ENCODE measurements at places on chromosomes 2 and 18.
A peak's percentile ranks its signal among the peaks of the same experiment; 100 is the strongest.

- DNase-seq = no peak
Observed at GRCh38 chr2:65033178-65033577, 23.0 kb upstream of the CEP68 start.

GRCh38 chr2:40452786-40453185 lies 896 bp upstream of the SLC8A1 start:
- no peak for DNase-seq

DNA sequence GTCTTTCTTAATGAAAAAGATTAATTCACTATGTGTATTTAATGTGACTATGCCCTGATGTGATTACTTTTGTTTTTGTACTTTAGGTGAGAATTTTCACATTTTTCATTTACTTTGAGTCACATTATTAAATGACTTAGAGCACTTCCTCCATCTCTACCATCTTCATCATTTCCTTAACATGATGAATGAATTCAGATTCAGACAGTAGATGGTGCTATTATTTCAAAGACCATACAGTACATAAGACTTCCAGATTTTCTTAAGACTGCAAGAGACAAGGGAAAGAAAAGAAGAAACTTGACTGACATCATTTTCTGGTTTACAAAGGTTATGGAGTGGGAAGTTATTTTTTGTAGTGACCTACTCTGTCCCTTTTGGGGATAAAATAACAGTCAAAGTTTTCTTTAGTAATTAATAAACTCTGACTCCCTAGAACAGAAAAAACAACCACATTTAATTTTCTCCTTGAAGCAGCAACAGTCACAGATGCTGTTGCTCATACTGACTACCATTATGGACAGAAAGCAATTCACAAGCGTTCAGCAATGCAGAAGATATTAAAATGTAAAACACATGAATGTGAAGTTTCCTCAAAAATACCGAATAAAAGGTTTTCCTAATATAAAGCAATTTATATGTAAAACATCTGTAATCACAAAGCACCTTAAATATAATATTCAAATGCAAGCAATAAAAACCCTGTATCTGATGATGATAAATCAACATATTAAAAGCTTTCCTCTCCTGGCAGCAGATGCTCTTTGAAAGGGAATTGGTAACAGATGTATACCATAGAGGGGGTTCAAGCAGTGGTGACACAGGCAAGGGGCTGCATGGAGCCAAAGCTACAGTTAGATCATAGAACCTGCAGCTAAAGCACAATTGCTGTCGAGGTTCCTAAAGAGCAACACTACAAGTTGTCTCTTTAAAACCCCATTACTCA lies 1010.9 kb upstream of the NXPH2 start:
- DNase-seq = no peak

DNA sequence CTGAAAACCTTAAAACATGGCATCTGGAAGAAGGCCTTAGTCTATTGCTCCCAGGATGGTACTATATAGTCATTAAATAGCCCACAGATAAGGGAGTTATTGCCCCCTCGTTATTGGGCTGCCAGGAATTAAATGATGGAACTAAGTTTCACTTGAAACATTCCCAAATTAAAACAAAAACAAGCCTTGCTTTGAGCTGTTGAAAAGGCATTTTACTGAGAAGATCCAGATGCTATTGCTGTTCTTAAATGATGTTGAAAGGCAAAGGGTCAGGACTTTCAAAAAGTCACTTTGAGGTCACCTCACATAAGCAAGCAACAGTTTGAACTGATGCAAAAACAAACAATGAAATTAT lies 2.0 kb upstream of the AMMECR1L start:
- DNase-seq = no peak

DNA sequence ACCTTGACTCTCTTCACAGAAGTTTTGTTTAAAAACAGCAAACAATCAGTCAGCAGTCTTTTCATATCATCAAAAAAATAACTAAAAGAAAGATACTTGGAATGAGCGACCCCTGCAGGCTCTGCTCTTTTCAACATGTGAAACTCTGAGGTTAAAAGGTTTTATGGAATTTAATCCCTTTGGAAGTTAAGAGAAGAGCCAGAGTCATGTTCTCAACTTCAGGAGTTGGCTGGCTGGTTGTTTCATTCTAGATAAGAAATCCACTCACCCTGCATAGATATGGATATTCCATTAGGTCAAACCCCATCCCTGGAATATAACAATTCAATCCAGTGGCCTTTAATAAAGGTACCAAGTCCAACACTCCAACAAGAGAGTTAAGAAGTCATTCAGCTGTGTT lies 115.6 kb upstream of the RMDN2 start:
- DNase-seq = no peak

DNA sequence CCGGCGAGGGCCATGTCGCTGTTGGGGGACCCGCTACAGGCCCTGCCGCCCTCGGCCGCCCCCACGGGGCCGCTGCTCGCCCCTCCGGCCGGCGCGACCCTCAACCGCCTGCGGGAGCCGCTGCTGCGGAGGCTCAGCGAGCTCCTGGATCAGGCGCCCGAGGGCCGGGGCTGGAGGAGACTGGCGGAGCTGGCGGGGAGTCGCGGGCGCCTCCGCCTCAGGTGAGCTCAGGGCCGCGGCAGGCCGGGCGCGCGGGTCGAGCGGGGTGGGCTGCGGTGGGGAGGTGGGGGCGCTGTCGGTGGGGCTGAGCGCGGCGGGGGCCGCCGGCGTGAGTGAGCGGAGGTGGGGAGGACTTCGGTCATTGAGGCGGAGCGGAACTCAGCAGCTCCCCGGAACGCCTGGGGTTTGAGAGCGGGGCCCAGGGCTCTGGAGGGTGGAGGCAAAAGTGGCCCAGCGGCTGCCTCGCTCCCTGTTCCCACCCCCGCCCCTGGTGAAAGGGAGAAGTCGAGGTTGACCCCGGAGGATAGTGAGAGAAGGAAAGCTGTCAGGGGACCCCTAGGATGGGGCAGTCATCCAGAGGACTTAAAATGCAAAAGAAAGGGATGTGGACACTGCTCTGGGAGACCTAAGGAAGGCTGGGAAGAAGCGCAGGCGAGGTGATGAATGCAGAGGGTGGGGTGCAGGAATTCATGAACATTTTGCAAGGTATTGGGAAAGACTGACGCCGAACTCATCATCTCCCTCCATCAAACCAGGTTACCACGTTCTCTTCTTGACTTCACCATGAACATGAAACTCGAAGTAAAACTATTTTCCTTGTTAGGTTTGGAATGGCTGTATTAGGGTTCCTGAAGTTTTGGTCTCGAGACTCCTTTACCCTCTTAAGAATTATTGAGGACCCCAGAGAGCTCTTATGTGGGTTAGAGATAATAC lies 633 bp downstream of the MALT1 start:
- no peak for DNase-seq

GRCh38 chr2:48209214-48209885 lies 303.1 kb upstream of the FBXO11 start:
- no peak for DNase-seq

GRCh38 chr2:202009019-202009481 lies 24.6 kb upstream of the FZD7 start:
- DNase-seq = no peak

DNA sequence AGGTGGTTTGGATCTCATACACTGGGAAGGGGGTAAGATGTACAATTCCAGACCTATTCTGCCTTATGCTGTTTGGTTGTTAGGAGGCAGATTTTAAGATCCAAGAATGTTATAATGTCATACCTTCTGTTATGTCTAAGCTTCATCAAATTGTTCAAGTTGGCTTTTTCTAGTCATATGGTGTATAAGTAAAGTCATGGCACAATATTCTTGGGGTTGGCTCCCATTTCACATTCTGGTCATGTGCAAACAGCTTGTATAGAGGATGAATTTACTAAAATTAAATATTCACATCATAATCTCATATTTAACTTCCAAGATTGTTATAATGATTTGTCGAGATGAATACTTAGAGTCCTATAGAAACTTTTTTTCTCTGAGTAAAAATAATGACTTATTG lies 424.9 kb upstream of the HNMT start:
- no peak for DNase-seq

DNA sequence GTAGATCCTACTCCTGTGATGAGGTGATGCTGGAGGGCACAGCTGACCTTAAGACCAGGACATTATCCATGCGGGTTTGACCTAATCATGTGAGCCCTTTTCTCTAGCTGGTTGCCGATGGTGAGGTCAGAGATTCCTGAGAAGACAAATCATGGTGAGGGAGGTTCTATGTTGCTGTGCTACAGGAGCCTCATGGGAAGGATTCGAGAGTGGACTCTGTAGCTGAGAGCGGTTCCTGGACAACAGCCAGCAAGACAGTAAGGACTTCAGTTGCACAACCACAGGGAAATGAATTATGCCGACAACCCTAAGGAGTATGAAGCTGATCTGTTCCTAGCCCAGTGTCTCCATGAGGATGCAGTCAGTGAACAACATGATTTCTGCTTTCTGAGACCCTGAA lies 80.4 kb downstream of the EPB41L3 start:
- no peak for DNase-seq

DNA sequence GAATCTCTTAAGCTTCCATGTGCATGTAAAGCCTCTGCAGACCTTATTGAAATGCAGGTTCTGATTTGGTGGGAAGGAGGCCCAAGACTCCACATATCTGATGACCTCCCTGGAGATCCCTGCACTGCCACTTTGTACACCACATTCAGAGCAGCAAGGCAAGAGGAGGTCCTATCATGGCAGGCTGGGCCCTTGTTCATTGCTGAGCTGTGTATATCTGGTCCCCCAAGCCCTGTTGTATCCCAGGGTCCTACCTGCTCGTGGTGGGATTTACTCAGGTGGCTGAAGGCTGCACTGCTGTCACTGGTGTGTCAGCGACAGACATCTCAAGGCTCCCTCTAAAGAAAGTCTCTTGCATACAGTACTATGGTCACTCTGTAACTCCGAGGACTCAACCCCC lies 114.2 kb downstream of the ST6GAL2 start:
- no peak for DNase-seq

- no peak for DNase-seq
Observed at GRCh38 chr2:197256547-197257170, 53.9 kb downstream of the ANKRD44 start.

DNA sequence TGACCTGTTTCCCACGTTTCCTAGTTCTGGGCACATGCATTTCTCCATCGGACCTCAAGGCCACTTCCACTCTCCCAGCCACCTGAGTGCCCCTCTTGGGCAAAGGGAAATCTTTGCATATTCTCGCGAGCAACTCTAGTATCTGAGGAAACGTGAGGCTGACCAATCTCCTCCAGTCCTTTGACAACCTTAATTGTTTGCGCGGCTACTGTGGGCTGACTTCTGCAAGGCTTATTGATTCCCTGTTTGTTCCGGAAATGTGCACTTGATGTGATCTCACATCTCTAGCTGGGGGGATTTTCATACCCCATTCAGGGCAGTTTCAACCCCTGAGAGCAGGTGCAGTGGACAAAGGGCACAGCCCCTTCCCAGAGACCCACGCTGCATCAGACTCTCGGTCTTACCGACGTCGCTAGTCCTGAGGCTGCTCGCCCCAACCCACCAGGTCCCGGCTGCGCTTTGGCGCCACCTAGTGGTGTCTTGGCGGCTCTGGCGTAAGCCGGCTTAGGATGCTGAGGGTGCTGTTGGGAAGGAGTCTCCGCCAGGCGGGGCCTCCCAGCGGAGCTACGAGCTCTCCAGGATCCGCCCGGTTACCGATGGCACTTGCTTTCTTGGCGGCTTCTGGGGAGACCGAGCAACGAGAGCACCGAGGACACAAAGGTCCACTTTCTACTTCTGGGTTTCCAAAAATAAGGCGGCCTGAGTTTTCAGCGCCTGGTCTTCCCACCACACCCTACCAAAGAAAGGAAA lies 24.8 kb upstream of the SPR start:
- DNase-seq = peak; percentile 89

GRCh38 chr2:44295633-44296359 lies 20.5 kb downstream of the SLC3A1 start:
- DNase-seq = no peak
